Lung microvascular endothelial cell (primary cell): ENCODE measurements at places on chromosomes 6 and 20. TPM values are rescaled to one million over a fixed set of nuclear protein-coding genes. Genes with fewer than 3 reads are reported as not detected.

LKAAEAR1 gene
- total RNA-seq, result 0.20 and 0.22 TPM in 2 replicates

STMND1 gene
- not detected in 2 replicates for total RNA-seq

BAK1 gene
- 12.3 and 15.3 TPM in 2 replicates for total RNA-seq

ADAT2 gene
- 2.2 and 3.6 TPM in 2 replicates for total RNA-seq

FAM209A gene
- total RNA-seq, result not detected in 2 replicates

SRSF3 gene
- total RNA-seq, result 191 and 296 TPM in 2 replicates

DNA sequence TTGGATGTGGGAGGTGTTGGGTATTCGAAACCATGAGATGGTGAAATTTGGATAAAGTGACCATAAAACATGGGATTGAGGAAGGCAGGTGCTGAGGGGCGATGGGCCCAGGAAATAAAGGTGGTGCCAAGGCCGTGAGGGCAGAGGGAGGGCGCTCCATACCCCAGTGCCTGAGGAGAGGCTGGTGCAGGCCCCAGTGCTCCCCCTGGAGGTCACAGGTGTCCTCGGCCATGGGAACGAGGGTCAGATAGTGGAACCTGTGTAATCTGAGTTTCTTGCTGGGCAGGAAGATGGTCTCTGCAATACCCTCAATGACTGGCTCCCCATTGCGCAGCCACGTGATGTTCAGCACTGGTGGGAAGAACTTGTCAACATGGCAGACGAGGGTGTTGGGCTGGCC lies 16.2 kb downstream of the HLA-DPB1 start:
- DNase-seq, result peak; percentile 28

GRCh38 chr6:83767033-83767432 lies 58.1 kb upstream of the SNAP91 start:
- DNase-seq, result no peak

- DNase-seq, result no peak
Measured at GRCh38 chr6:87553159-87553765, 36.5 kb downstream of the RARS2 start.

DNA sequence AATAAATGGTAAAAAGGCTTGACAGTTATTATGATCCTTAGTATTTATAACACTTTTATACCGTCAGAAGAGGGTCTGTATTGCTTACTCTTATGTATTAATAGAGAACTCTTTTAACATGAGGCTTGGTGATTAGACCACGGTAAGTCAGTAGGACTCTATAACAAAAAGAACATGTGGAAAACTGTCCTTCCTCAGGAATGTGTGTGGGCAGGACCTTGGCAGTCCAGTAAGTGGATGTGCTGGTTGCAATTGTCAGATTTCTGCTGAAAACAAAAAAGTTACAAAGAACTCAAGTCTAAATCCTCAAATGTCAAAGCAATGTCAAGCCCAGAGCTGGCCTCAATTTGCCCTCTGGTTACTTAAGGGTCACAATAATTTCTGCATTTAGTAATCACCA lies 81.1 kb downstream of the PLCG1 start:
- no peak for DNase-seq

DNA sequence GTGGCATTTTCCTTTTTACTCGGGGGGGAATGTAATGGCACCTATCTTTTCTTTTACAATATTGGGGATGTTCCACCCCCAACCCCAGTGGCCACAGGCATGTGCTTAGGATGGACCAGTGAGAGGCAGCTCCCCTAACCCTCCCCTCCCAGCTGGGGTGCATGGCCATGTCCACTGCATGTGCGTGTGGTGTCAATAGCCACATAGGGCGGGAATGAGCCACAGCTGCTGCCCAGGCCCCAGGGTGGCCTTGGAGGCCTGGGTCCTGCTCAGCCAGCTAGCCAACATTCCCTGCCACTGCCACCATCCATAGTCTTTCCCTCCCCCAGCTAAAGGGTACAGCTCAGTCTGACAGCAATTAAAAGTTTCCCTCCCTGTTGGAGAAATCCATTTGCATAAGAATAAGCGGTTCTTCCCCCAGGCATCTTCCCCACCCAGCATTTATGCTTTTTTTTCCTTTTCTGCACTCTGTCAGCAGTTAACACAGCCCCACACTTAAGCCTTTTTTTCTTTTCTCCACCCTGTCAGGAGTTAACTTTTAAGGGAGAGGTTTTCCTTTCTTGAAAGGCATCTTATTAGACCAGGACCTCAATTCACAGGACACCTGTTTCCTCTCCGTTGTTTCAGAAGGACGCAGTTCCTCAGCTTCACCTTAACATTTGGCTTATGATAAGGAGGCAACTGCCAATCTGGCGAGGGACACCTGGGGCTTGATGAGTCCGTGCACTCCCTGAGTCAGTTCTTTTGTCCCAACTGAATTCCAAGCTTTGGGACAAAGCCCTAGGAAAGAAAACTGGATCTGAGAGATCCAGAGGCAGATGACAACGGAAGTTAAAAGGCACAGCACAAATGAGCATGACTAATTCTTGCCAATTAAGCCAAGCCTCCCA lies 121.4 kb downstream of the TPBG start:
- no peak for DNase-seq

GRCh38 chr6:157438611-157439111 lies 57.7 kb downstream of the ZDHHC14 start:
- peak; percentile 66 for DNase-seq

DNA sequence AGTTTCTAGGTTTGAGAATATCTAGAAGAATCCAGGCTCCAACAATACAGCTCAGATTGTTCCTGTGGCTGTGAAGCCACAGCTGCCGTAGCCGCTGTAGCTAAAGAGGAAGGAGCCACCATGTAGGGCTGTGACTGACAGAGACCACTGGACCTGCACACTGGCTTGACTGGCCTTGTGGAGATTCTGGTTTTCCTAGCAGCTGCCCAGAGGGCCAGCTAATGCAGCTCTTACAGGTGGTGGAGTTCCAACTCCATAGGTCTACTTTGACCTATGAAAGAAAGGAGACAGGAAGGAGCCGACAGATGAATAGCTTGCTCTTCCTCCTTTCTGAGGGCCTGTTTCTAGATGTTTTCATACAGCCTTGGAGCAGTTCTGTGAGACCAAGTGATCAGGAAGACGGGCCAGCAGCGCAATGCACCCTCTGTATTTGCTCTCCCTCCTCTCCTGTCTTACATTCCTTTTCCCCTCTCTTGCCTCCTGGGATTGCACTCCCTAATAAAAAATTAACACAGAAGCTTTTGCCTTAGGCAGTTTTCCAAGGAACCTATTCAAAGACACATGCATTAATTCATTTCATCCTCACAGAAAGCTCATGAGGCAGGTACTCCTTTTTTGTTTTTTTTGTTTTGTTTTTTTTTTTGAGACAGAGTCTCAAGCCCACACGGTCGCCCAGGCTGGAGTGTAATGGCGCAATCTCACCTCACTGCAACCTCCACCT lies 51.8 kb upstream of the MYB start:
- no peak for DNase-seq

- DNase-seq, result no peak
Measured at GRCh38 chr20:4864311-4864752, 137.0 kb downstream of the SLC23A2 start.

DNA sequence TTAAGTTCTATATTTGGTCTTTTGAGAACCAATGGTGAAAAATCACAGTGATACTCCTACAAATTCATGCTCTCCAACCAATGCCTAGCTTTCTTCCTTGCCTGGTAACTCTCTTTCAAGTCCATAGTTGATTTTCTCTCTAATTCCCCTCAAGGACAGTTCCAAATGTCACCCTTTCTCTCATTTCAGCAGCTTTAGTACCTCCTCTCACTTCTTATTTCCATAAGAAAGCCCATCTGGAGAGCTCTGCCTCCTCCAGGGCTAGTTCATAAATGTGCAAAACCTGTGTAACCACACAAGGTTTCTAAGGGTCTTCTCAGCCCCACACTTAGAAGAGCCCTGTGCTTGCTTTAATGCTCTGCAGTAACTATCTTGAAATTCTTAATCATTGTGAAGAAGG lies 155.4 kb upstream of the PLCB4 start:
- DNase-seq, result no peak

DNA sequence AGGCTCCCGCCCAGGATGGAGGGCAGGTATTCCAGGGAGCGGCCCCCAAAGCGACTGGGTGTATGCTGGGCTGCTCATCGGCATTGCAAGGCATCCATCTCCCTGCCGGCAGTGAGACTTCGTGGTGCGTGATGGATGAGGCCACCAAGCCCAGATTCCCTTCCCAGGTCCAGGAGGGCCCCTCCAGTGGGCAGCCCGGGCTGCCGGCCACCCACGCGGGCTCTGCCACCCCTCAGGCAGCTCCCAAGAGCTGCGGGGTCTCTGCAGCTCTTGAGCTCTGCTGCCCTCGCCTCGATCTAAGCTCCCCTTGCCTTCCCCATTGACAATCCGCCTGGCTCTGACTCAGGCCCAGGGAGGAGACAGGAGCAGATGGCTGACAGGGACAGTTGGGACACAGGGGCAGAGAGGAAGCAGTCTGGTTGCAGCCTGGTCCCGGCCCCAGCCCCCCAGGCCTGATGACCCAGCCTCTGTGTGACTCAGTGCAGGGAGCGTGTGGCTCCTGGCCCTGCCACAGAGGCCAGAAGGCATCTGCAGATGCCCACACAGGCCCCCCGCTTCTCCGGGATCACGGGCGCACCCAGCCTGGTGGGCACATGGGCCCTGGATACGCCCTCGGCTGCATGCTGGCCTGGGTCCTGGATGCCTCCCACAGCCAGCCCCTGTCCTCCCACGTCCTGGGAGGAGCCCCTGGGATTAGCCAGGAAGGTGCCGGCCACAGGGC lies 33.0 kb downstream of the SLCO4A1 start:
- DNase-seq, result no peak

DNA sequence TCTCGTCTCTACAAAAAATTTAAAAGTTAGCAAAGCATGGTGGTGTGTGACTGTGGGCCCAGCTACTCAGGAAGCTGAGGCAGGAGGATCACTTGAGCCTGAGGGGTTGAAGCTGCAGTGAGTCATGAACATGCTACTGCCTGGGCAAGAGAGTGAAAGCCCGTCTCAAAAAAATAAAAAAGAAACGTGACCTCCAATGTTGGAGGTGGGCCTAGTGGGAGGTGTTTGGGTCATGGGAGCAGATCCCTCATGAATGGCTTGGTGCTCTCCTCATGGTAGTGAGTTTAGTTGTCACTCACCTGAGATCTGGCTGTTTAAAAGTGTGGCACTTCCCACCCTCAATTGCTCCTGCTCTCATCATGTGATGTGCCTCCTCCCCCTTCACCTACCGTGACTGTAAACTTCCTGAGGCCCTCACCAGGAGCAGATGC lies 24.3 kb downstream of the RBL1 start:
- DNase-seq, result peak; percentile 74

- peak; percentile 68 for DNase-seq
Measured at GRCh38 chr6:152136449-152136825, 329.0 kb downstream of the ESR1 start.

GRCh38 chr6:72954716-72955115 lies 270.6 kb downstream of the KHDC1L start:
- DNase-seq, result no peak

DNA sequence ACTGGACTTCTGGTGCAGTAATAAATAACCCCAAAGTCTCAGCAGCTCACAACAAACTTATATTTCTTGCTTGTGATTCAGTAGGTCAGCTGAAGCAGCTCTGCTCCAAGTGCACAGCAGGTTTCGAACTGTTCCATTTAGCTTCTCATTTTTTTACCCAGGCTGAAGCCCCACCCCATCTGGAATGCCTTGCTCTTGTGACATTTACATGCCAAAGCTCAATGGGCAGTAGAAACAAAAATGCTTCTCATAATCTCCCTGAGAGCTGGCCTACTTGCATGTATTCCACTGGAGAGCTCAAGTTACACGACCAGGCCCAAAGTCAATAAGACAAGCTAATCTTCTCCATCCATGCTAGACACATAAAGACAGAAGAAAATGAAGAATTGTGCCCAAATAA lies 165.2 kb downstream of the HAO1 start:
- DNase-seq, result no peak

- DNase-seq, result no peak
Measured at GRCh38 chr6:16450285-16450684, 211.9 kb downstream of the GMPR start.

DNA sequence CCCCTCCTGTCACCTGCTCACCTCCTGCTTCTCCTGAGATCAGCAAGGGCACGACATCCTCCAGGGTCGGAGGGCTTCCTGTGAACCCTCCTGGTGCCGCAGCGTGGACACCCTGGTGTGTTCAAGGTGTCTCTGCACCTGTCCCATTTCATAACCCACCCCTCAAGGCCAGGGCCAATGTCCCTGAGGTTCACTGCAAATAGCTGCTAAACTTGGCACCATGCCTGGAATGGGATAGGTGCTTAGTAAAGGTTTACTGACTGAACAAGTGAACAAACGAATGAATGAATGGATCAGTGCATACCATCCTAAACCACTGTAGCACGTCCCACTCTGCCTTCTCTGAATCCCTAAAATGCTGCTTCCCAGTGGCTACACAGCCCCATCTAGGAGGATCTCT lies 35.0 kb downstream of the SIRPA start:
- no peak for DNase-seq

DNA sequence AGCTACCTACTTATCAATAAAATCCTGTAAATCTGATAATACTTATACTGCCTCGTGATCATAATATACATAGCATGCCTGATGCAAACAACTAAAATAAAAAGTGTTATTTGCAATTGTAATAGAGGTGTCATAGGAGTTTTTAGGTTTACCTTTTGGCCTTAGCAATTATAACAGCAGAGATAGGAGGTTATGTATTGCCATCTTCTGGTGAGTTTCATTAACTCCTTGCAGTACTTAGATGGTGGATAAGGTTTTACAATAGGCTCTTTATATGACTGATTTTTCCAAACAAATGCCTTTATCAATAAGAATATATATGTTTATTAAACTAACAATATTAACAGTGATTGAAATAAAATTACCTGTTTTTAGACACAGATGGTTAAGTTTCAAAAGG lies 27.8 kb upstream of the MYCT1 start:
- peak; percentile 56 for DNase-seq

GRCh38 chr6:24768361-24768760 lies 6.4 kb upstream of the GMNN start:
- DNase-seq, result no peak

DNA sequence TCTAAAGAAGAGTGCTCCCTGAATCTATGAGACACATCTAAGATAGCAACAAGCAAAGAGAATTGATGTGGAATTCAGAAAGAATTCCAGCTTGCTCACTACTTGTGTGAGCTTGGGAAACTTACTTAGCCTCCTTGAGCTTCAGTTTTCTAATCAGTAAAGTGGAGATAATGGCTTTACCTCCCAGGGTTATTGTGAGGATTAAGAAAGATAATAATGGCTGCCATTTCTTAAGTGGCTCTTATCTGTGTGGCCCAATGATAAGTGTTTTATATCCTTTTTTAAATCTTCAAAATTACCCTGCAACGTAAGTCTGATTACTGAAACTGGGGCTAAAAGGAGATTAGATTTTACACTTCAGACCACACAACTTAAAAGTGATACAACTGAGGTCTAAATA lies 418.5 kb downstream of the LMBRD1 start:
- DNase-seq, result no peak
